GOT3 (cell line): ENCODE measurements at places on chromosomes 5 and 9.

- no peak for DNase-seq
Measured at GRCh38 chr5:122775550-122776542, 966 bp downstream of the SNX2 start.

- DNase-seq: no peak
Measured at GRCh38 chr5:71929003-71929402, 178.3 kb upstream of the MAP1B start.

- DNase-seq: no peak
Measured at GRCh38 chr9:129469988-129470316, 150.9 kb downstream of the C9orf50 start.

- no peak for DNase-seq
Measured at GRCh38 chr9:110025551-110026170, 182.3 kb downstream of the C9orf152 start.

- DNase-seq: no peak
Measured at GRCh38 chr9:109433476-109433875, 64.6 kb downstream of the PTPN3 start.

- no peak for DNase-seq
Measured at GRCh38 chr5:110644357-110644756, 82.1 kb downstream of the TMEM232 start.

DNA sequence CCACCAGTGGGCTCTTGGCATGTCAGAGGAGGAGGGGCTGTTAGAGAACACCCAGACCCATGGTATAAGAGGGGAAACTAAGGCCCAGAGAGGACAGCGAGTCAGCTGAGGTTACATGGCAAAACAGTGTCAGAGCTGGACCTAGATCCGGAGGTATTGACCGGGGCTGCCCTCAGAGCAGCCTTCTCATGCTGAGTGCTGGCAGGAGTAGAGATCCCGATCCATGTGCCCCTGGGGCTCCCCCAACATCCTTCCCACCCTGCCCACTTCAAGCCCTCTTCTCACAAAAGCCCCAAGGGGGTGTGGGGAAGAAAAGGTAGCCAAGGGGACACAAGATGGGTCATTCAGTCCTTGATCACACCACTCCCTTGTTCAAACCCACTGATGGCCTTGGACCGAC is 19.9 kb downstream of the CSF1R start:
- DNase-seq: no peak

- DNase-seq: no peak
Measured at GRCh38 chr5:65548281-65548680, 14.7 kb downstream of the CENPK start.

- DNase-seq: no peak
Measured at GRCh38 chr5:66232275-66232674, 88.2 kb downstream of the SREK1 start.

GRCh38 chr9:81690251-81690851 is 1.0 kb upstream of the TLE1 start:
- DNase-seq: no peak

- DNase-seq: no peak
Measured at GRCh38 chr9:20551236-20551635, 71.1 kb downstream of the MLLT3 start.

GRCh38 chr9:129204840-129205239 is 26.8 kb upstream of the IER5L start:
- no peak for DNase-seq

DNA sequence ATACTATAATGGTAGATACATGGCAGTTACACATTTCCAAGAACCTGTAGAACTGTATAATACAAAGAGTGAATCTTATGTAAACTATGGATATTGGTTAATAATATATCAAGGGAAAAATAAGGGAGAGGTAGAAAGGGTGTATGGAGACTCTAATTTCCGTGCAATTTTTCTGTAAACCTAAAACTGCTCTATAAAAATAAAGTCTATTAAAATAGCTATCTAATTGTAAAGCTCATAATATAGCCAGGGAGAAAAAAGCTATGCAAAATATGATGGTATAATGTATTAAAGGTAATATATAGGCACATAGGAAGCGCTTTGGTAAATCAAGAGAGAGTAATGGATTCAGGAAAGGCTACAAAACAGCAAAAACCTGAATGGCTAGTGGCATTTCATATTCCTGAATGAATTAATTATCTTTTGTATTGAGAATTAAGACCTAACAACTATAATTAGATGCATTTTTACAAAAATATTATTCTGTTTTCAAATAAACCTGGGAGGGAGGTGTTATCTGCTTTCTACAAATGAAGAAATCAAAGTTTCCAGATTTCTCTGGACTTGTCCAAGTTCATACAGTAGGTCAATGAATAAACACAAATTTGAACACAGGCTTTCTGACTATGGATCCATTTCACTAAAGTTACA is 22.8 kb downstream of the ANXA1 start:
- DNase-seq: no peak

GRCh38 chr5:80874162-80874561 is 86.0 kb upstream of the RASGRF2 start:
- DNase-seq: no peak

DNA sequence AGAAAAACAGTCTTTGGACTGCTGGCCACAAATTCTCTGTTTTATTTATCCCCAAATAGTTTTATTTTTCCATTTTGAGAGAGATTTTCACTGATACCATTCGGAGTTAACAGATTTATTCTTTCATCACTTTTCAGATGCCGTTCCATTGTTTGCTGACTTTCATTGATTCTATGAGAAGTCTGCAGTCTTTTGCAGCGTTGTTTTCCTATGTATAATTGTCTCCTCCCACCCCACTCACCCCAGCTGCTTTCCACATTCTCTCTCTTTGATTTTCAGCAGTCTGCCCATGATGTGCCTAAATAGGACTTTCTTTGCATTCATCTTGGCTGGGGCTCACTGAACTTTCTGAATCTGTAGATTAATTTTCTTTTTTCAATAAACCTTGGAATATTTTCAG is 107.6 kb downstream of the C9orf50 start:
- DNase-seq: no peak
